ENCODE measurements at places on chromosomes 6 and 20.

GRCh38 chr6:17505767-17506280 lies 94.3 kb upstream of the FAM8A1 start:
- DNase-seq: no peak

DNA sequence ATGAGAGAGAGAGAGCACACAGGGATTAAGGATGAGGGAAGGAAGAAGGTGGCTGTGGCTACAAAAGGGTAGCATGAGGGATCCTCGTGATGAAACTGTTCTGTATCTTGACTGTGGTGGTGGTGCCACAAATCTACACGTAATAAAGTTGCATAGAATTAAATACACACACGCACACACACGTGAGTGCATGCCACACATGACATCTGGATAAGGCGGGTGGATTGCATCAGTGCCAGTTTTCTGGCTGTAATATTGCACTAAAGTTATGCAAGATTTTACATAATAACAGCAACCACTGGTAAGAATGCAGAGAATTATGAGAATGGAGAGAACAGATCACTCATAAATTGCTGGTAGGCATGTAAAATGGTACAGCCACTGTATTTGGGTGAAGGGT lies 16.9 kb upstream of the STK35 start:
- DNase-seq: no peak

DNA sequence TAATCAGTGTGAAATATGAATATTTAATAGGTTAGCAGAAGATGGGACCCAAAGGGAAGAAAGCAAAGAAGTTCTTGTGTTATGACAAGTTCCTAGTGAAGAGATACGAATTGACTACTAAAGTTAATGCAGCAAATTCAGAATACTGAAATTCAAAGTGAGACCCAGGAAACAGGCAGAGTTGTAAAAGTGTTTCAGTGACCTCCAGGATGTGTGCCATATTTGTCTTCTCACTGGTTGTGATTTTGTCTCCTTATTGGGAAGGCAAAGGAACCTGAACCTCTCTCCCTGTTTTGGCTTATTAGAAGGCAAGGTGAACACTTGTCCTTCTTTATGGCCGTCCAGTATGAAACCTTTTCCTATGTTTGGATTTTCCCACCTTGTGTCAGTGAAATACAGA lies 51.8 kb upstream of the DTNBP1 start:
- DNase-seq: no peak

- no peak for DNase-seq
Measured at GRCh38 chr20:33333616-33334015, 50.6 kb downstream of the BPIFB1 start.

DNA sequence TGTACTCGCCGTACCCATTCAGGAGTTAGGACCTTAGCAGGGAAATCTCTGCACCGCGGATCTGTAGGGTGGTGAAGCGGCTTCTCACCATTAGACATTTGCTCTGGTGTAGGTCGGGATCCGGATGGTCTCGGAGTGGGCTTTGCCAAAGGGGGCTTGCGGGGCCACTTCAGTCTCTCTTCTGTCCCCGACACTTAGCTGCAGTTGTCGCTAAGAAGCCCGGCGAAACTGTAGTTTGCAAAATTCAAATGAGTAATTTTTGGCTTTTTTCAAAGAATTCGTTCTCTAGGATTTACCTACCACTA lies 433 bp downstream of the QRSL1 start:
- DNase-seq: no peak

All from stimulated activated CD4-positive, alpha-beta T cell treated with anti-CD3 and anti-CD28 coated beads, Interleukin-1b, Interleukin-23, amount 100 ng/mL, for 24 hours (primary cell).